ENCODE measurements at places on chromosomes 2 and 18. TPM values are rescaled to one million over a fixed set of nuclear protein-coding genes. Genes with fewer than 3 reads are reported as not detected.

- H3K36me3 ChIP-seq: no peaks in the 10 kb centered on the region
- H3K4me1 ChIP-seq: peaks cover 80% of the 10 kb centered on the region
- no peak for DNase-seq
- H3K4me3 ChIP-seq: no peak overlapping the region
These were observed 42.0 kb downstream of the FMNL2 start for GRCh38 chr2:152376968-152377367.

Gene ABCG5
- not detected for total RNA-seq

GRCh38 chr2:8558096-8558495 is 123.8 kb upstream of the ID2 start:
- no peaks in the 10 kb centered on the region for H3K27me3 ChIP-seq
- H3K4me1 ChIP-seq: no peaks in the 10 kb centered on the region
- no peaks in the 10 kb centered on the region for H3K36me3 ChIP-seq
- H3K27ac ChIP-seq: no peak overlapping the region

DNA sequence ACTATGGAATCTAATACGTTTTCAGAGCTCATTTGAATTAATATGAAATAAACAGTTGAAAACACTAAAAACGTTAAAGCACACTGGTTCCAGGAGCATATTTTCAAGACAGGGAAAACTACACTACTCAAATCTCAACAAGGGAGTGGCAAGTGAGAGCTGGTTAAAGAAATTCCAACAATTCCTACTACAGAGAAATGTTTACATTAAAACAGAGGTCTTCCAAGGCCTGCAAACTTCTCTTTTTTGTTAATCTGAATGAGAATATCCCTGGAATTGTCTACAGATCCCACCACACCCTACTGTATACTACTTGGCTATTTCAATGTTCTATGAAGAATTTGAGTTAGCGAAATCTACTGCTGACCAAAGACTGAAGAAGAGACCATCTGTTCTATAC is 231.5 kb downstream of the ZEB2 start:
- H3K4me3 ChIP-seq: no peak overlapping the region
- no peak overlapping the region for H3K27ac ChIP-seq
- no peaks in the 10 kb centered on the region for H3K4me1 ChIP-seq

Measured in tibial nerve (tissue), 4 donors.